ENCODE measurements at places on chromosomes 7 and 10.

DNA sequence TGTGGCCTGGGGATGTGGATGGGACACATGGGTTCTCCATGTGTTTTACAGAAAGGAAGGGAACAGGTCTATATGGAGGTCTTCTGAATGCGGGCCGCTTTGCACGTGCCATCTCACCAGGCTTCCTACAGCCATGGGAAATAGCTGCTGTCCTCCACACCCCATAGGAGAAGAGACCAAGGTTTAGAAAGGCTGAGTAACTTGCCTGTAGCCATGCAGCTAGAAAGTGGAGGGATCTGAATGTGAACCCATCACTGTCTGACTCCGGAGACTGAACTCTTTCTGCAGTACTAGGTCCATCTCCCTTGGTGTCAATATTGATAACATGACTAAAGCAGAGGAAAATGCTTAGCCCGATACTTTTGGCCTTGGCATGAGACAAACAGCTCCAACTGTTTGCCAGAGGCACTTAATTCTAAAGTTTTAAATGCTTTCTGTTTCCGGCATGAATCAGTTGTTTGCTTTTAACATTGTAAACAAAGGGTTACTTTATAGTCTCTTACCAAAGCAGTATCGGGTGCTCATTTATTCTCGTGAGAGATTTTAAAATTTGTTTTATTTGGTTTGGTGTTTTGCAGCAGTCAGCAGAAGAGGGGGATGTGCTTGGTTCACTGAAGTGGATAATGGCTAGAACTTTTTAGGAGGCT is 64.8 kb upstream of the LOXL4 start:
- no peak for DNase-seq

GRCh38 chr10:116417821-116418220 is 9.8 kb upstream of the PNLIPRP3 start:
- no peak for DNase-seq

DNA sequence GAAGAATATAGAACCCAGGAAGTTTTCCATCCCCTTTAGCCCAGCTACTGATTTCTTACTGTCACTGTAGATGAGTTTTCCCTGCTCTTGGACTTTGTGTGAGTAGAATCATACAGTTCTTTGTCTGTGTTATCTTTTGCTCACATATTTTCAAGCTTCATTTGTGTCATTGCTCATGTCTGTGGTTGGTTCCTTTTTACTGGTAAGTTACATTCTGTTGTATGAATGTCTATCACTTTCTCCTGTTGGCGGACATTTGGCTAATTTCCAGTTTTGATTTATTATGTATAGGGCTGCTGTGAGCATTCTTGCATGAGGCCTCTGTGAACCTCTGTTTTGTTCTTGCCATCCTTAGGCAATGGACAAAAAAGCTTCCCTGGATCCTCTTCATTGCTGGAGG is 5.3 kb downstream of the GLRX3 start:
- no peak for DNase-seq

DNA sequence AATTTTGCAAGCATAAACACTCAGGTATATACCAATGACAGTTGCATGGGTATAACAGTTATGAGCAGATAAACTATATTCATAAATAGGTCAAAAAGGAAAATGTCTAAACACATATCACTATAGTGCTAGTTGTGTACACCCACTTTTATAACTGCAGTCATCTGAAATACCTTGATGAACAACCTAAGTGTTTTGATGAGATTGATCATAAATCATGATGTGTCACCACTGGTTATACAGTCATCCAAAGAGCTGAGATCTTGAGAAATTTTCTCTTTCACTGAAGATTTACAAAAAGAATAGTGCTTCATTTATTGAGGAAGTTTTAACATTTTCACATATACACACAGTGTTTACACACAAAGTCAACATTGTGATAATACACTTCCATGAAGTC is 78.6 kb upstream of the SLC25A13 start:
- no peak for DNase-seq

- no peak for DNase-seq
These were observed 46.4 kb downstream of the CASD1 start for GRCh38 chr7:94556028-94556427.

GRCh38 chr7:157522189-157522588 is 185.4 kb downstream of the DNAJB6 start:
- DNase-seq = no peak

- peak; percentile 3 for DNase-seq
These were observed 387.5 kb downstream of the CCSER2 start for GRCh38 chr10:84715911-84716310.

DNA sequence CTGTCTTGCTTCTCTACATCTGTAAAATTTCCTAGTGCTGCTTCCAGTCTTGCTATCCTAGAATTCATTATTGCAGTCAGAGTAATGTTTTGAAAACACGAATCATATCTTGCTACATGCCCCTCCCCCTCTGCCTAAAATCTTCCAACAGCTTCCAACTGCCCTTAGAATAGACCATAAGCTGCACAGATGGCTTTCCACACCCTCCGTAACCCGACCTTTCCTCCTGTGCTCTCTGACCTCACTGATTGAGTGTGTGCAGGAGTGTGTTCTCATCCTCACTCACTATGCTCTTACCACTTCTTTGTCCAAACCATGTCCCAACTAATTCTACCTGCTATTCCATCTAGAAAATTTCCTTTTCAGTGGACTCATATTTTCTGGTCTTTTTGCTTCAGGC is 121.2 kb upstream of the ANKRD1 start:
- no peak for DNase-seq

GRCh38 chr10:124916098-124916584 is 25.8 kb upstream of the ZRANB1 start:
- DNase-seq = no peak

- DNase-seq = no peak
These were observed 91.1 kb downstream of the COL13A1 start for GRCh38 chr10:69892816-69893215.

DNA sequence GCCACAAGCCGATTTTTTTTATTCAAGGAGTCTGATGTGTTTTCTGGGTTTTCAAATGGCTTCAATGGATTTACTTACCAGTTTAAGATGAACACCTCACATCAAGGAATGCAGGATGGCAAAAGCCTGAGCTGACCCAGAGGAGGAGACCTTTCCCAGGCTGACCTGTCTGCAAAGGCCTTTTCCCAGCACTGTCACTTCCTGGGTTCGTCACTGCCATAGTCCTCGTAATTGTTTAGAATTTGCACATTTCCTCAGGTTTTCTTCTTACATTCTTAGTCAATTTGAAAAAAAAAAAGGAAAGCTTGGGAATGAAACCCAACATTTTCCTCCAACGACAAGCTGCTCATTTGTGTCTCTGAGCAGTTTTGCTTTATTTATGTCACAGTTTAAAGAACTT is 42.0 kb downstream of the PTER start:
- no peak for DNase-seq

DNA sequence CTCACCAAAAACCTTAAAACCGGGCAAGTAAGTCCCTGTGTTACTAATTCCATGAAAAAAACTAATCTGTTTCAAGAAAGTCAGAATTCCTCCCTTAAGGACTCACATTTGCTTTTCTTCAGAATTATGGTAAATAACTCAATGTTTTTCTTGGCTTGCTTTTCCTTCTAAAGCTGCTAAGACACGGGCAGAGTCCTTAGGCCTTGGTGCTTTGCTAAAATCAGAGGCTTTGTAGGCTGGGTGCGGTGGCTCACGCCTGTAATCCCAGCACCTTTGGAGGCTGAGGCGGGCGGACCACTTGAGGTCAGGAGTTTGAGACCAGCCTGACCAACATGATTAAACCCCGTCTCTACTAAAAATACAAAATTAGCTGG is 32.0 kb downstream of the GNA12 start:
- no peak for DNase-seq

- no peak for DNase-seq
These were observed 248.9 kb upstream of the LRRN3 start for GRCh38 chr7:110841840-110842545.

DNA sequence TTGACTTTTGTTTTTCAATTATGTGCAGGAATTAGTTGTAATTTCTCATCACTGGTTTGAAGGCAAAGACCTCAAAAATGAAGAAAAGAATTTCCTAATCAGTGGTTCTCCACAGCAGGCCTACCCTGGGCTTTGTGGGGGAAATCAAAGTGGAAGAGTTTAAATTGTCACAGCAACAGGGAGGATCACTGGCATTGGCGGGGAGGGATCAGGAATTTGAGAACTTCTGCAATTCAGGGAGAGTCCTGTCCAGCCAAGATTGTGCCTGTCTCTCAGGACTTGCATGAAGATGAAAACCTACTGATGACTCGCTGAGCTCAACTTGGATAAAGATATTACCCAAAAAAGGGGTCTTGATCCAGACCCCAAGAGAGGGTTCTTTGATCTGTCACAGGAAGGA is 70.1 kb downstream of the HACD1 start:
- DNase-seq = no peak

GRCh38 chr7:131607291-131608115 is 51.1 kb upstream of the PODXL start:
- no peak for DNase-seq

GRCh38 chr7:50620433-50620832 is 55.2 kb upstream of the DDC start:
- DNase-seq = no peak

GRCh38 chr7:151089893-151090730 is 3.8 kb downstream of the AGAP3 start:
- no peak for DNase-seq

DNA sequence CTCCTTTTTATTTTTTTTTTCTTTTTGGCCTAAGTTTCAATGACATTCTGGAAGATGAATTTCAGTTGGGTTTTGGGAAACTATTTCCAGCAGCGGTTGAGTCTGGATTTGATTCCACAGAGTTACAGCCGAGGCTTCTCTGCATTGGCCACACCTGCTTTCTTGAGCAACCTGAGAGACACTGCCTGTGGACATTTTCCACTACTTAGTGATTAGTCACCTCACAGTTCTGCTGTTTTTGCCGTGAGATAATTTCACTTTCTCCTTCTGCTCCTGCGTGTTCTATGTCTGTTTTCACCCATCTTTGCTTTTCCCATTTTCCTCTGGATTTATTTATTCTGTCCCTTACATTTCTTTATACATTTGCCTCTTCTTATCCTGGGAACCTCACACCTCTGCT is 243.0 kb downstream of the BICC1 start:
- no peak for DNase-seq

DNA sequence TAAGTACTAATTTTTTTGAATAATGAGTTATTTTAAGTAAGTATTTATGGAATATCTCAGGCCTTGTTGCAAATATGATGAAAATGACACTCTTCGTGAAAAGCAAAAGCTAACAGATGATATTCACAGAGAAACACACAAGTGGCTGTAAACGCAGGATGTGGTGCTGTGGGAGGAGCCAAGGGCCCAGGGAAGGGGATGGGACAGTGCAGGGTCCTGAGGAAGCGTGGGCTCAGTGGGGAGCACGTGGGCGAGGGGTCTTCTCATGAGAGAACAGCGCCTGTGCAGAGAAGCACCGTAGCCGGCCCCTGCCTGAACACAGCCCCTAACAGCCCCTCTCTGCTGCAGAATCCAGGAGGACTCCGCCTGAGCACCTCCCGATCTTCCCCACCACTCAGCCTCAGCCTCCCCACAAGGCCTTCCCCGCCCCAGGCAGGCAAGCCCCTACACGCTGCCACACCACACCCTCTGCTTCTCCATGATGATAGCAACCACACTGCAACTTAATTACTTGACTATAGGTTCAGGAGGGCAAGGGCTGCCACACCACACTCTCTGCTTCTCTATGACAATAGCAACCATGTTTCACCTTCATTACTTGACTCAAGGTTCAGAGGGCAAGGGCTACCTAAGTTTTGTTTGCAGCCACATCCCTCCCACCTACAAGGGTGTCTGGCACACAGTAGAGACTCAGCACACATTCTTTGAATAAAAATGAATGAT is 152.6 kb upstream of the RNF32 start:
- no peak for DNase-seq

DNA sequence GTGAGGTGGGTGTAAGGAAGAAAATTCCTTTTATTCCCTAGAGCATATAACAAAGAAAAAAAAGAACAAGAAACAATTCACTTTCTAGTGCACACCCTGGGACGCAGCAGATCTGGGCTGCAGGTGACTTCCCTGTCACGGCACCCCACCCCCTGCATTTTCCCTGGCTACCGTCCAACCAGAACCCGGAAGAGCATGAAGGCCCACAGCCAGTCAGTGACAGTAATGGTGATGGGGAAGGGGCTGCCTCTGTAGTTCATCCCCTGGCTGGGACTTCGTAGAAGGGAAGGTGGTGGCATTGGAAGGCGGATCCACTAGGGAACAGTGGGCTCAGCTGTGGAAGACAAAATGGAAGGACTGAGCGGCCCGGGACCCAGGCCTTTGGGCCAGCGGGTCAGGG is 236.7 kb downstream of the BUB3 start:
- no peak for DNase-seq

GRCh38 chr7:27182285-27182841 is 2.7 kb downstream of the HOXA11 start:
- DNase-seq = no peak

GRCh38 chr7:17487343-17487742 is 188.9 kb downstream of the AHR start:
- DNase-seq = no peak

DNA sequence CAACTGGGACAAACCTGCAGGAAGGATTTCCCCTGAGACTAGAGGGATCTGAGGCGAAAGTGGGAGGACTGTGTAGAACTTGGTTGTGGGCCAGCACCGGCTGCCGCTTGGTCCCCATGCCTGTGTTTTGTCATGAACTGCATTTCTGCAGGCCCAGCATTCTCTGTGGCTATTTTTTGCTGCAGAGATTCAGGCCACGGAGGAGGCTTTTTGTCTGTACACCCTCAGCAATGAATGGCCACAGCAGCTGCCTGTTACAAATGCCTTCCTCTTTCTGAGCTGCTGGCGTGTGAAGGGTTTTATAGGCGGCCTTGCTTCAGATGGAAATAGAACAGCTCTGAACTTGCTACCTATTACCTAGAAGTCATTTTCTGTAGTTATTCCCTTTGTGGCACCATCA is 164.4 kb downstream of the SH2D4B start:
- DNase-seq = no peak

GRCh38 chr10:13669901-13670300 is 83.1 kb downstream of the PRPF18 start:
- no peak for DNase-seq

- no peak for DNase-seq
These were observed 36.2 kb upstream of the SDK1 start for GRCh38 chr7:3264693-3265339.

GRCh38 chr10:76388321-76389023 is 957.0 kb downstream of the LRMDA start:
- DNase-seq = no peak

GRCh38 chr10:34905200-34905927 is 90.3 kb upstream of the PARD3 start:
- DNase-seq = no peak

- no peak for DNase-seq
These were observed 55.7 kb upstream of the CDK1 start for GRCh38 chr10:60722623-60723022.

DNA sequence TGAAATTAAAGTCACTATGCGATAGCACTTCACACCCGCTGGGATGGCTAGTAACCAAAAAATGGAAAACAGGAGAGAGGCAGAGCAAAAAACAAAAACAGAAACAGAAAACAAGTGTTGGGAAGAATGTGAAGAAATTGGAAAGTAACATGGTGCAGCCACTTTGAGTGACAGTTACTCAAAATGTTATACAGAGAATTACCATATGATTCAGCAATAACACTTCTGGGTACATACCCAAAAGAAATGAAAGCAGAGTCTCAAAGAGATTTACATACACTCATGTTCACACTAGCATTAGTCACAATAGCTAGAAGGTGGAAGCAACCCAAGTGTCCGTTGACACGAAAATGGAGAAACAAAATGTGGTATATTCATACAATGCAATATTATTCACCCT is 88.6 kb upstream of the KCNIP2 start:
- DNase-seq = no peak

Data from HS-27A (cell line).